ENCODE measurements at places on chromosomes 6 and 20. TPM values are rescaled to one million over a fixed set of nuclear protein-coding genes. Genes with fewer than 3 reads are reported as not detected.

DNA sequence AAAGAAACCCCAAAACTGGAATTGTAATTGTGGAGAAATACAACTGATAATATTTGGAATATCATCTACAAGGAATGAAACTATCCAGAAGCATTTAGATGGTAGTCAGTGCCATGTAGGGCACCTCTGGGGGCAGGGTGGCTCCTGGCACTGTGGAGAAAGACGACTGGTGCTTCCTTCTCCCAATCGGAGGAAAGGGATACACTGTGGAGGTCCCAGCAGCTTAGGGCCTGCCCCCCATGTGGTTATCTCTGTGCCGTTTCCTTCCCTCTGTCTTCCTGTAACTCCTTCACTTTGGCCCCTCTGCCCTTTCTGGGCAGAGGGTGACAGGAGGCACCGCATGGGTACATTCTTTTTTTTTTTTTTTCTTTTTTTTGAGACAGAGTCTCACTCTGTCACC, 178.4 kb downstream of the MTHFD1L start:
- no peak for DNase-seq

GRCh38 chr6:37142050-37142614, 27.8 kb upstream of the PIM1 start:
- no peak for DNase-seq

- DNase-seq, result no peak
Observed at GRCh38 chr6:166760288-166760687, 133.2 kb upstream of the RPS6KA2 start.

GRCh38 chr6:16533721-16534136, 227.5 kb downstream of the ATXN1 start:
- DNase-seq, result no peak

DNA sequence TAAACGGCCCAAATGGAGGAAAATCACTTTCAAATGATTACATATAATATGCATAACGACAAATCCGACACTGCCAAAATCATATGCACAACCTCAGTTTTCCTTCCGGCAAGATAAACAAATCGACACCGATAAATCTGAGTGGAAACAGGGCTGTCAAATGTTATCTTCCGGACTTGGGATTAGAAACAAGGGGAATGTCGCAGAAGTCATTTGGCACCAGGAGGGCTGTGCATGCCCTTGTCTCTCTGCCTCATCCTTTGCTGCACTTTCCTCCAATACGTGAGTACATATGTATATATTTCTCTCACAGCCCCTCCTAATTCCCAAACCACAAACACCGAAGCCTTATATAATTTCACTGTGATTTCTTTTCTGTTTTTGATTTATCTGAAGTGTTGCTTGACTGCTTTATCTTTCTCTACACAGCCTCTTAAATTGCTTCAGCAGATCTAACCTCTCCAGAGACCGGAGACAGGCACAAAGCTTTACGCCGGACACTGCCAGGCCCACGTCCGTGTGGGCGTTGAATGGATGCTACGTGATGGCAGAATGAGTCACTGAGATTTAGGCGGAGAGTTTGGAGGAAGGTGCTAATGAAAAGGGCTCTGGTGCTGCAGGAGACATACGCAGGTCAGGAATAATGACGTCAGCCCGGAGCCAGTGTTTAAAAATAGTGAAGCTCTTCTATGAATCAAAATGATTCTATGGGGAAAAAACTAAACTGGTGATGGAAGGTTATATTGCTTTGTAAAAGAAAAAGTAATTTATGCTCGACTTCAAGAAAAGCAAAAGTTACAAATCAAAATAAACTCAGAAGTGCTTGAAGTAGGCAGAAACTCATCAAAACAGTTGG, 21.0 kb upstream of the PRELID3B start:
- peak; percentile 15 for DNase-seq

- DNase-seq, result no peak
Observed at GRCh38 chr20:19374216-19374615, 161.8 kb downstream of the SLC24A3 start.

DNA sequence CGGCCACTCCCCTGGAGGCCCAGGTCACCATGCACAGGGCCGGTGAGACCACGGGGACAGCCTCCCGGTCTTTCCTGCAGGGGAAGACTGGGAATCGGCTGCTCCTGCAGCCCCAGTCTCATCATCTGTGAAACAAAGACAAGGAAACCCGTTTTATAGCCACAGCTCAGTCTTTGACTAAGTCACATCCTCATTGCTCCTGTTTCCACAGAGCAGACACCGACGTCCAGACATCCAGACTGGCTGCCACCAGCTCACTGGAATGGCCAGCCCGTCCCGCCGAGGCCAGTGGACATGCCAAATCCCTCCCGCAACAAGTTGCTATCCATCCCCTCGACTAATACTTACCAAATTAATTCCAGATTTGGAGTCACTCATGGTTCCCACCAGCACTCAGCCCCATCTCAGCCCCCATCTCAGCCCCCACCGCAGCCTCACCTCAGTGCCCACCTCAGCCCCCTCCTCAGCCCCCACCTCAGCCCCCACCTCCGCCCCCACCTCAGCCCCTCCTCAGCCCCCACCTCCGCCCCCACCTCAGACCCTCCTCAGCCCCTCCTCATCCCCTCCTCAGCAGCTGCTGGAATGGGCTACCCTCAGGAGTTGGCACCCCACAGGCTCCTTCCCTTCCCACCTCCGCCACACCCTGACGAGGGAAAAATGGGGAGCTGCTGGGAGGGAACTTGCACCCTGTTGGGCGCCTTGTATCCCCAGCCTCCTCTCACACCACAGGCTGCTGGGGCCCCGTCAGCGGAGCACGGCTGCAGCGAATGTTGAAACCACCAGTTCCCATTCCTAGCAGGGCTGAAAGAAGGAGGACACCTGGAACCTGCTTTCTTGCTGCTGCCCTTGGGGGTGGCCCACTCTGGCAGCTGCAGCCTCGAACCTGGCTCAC, 48.7 kb downstream of the YTHDF1 start:
- DNase-seq, result no peak

GRCh38 chr6:29466241-29466640, 9.3 kb downstream of the OR2H1 start:
- no peak for DNase-seq

- peak; percentile 81 for DNase-seq
Observed at GRCh38 chr6:47097092-47097945, 55.2 kb upstream of the ADGRF1 start.

DNA sequence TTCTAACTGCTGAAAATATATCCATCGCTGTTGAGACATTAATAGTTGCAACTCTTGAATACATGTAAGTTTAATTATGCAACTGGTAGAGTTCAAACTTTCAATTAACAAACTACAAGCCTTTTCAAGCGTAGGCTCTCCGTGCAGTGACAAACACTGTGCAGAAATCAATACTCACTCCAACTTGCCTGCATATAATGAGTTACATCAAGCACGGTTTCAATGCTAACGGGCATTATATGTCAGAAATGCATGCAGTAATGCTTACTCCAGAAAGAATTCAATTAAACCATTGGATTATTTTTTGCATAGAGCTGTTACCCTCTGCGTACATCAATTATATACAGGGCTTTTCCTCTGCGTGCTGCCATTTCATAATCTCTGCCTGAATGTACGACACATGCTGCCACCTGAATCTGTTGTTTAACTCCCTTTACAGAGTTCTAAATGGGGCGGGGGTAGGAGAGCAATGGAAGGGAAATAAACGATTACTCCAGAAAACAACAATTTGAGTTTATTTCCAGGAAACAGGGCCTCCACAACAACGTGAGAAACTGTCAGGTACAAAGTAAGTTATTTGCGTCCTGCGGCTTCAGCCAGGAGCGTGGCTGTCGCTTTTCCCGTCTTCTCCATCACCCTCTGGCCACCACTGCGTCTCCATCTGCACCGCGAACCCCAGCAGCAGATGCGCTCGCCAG, 1.8 kb downstream of the PTPRK start:
- peak; percentile 44 for DNase-seq

GRCh38 chr20:32449057-32449889, 91.1 kb downstream of the ASXL1 start:
- DNase-seq, result no peak

GRCh38 chr20:51460569-51461265, 81.8 kb downstream of the NFATC2 start:
- no peak for DNase-seq

GRCh38 chr6:105872249-105872648, 213.9 kb upstream of the PRDM1 start:
- DNase-seq, result no peak

DNA sequence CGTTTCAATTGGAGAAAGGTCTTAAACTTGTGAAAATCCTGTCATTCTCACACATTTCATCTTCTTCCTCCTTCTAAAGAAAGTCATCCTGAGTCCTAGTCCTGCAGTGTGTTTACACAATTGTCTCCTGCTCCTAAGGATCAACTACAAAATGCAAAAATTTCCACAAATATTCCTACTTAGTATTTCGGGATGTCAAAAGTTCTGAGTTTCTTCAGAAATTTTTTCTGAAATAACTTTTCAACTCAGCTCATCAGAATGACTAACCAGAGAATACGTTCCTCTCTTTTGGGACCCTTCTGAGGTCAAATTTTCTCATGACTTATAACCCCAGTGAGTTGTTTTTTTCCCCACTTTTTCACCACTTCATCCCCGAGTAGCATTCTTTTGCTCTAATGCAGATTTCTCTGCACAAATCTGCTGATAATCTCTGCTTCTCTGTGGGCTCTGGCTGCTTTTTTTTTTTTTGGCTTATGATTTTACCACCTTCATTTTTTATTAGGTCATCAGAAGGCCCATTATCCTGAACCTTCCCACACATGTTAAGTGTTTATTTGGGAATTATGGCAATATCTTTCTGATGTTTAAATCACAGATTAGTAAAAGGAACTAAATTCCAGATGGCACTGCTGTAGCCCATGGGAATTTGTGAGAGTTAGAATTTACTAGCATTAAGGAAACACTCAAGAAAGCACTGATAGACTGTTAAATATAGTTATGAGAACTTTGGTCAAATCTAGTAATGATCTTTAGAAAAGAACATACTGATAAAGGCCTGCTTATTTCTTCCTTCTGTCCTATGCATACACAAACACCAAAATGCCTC, 41.4 kb downstream of the MAP3K5 start:
- no peak for DNase-seq

GRCh38 chr20:64077876-64078551, 1.3 kb downstream of the RGS19 start:
- DNase-seq, result no peak

Gene CTAGE9
- polyA plus RNA-seq, result not detected

Gene CST1
- polyA plus RNA-seq, result not detected

Gene ANKRD66
- not detected for polyA plus RNA-seq
